ENCODE measurements at places on chromosomes 1 and 21. TPM values are rescaled to one million over a fixed set of nuclear protein-coding genes. Genes with fewer than 3 reads are reported as not detected.

GRCh38 chr1:192901500-192901899 is 92.7 kb downstream of the RGS2 start:
- H3K4me1 ChIP-seq: no peaks in the 10 kb centered on the region
- no peak overlapping the region for H3K4me3 ChIP-seq
- no peak overlapping the region for H3K27ac ChIP-seq
- H3K27me3 ChIP-seq: no peaks in the 10 kb centered on the region

Gene LCE1F
- not detected for polyA plus RNA-seq

DNA sequence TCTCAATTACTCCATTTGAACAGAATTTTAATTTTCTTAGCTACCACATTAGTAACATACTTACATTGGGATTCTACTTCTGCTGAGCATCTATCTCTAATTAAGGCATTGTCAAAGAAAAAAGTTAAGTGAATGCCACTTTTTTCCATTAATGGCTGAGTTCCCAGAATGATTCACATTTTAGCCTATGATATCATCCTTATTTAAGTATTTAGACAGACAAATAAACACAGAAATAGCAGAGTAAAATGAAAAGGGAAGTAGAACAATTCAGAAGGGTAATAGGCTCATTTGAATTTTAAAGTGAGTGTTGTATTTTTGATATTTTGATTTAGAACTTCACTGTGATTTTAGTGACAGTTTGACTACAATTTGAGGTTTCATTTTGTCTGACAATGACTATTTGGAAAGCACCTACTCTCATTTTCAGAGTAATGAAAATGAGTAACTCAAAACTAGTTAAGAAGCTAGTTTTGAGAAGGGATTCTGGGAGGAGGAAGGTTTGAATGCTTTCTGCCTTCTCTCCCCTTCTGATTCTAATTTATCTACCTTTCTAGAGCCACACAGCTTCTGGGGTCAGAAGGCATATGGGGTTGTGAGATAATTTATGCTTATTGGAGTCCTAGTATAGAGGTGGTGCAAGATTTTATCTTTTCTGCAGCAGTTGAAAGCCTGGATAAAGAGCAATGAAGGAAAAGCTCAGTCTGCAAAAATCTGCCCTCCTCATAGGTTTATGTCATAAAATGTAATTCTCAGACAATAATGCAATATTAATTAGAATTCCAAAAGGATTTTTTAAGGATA is 15.5 kb downstream of the LYPLAL1 start:
- no peaks in the 10 kb centered on the region for H3K27me3 ChIP-seq
- H3K36me3 ChIP-seq: no peaks in the 10 kb centered on the region
- peak overlapping the region; percentile 89 for H3K27ac ChIP-seq
- DNase-seq: no peak

DNA sequence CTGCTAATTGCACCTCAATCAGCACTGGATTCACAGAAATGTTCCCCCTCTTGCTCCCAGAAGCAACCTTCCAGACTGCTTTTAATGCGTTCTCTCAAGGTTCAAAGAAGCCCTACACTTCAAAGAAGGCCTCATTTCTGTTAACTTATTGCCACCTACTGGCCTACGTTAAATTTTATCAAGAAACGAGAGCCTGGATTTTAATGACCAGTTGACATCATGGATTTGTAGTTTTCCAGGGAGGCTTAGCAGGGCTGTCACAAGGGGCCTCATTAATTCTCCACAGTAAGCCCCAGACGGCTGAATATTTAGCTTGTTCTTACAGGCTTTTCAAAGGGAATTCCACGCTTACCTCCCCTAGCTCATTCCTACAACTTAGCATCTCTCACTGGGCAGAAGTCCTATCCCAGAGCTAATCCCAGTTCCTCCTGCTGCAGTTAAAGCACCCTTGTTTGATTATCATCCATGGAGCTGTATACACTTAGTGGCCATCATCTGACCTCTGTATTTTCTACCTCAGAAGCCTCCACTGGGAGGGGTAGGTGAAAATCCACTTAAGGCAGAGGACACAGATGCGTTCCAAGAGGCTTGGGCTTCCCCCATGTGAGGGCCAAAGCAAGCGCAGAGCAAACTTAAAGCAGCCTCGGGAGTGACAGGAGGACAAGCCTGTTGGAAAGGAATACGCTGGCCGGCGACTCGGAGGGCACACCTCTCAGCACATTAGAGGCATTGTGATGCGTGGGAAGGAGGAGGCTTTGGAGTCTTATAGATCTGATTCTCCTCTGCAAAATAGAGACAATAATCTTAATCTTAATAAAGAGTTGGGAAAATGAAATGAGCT is 32.2 kb upstream of the CYP4X1 start:
- H3K27ac ChIP-seq: no peak overlapping the region
- no peaks in the 10 kb centered on the region for H3K27me3 ChIP-seq
- DNase-seq: no peak
- H3K4me3 ChIP-seq: no peak overlapping the region
- no peaks in the 10 kb centered on the region for H3K36me3 ChIP-seq
- no peaks in the 10 kb centered on the region for H3K4me1 ChIP-seq

DNA sequence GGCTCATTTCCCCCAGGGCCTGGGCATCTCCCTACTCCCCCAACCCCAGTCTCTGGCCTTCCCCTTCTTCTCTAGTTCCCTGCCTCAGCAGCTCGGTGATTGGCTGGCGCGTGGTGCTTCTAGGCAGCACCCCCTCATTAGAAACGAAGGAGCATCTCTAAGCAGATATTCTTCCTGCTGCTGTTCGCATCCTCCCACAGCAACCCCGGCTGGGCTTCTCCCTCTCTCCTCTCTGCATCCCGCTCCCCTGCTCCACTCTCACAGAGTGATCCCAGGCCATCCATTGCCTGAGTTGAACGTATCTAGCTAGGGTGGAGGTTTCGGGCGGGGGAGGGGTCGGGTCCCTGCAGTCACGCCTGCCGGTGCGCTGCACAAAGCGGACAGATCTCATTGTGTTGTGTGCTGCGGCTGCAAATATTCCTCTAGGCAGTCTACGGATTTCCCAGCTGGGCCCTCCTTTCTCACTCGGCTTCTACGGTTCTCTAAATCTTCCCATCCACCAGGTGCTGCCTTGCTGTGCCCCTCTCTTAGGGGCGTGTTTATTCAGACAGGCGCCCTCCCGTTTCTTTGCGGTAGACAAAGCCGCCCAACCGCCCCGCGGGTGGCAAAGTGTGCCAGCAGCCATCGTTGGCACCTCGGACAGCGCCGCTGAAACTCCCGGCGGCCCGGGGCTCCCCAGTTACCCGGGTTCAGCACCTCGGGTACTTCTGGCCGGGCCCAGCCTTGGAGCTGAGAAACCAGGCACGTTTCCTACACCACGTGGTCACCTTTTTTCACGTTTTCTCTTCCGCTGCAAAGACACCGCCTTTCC is 2.2 kb downstream of the CACNA1E start:
- H3K4me3 ChIP-seq: no peak overlapping the region
- H3K36me3 ChIP-seq: no peaks in the 10 kb centered on the region
- H3K4me1 ChIP-seq: peaks cover 5% of the 10 kb centered on the region
- no peak overlapping the region for H3K27ac ChIP-seq

GRCh38 chr1:76402128-76402527 is 327.6 kb downstream of the ST6GALNAC3 start:
- H3K4me3 ChIP-seq: no peak overlapping the region
- no peaks in the 10 kb centered on the region for H3K36me3 ChIP-seq
- no peak for DNase-seq
- H3K27ac ChIP-seq: no peak overlapping the region

Gene CASZ1
- polyA plus RNA-seq: 2.3 TPM

- H3K4me1 ChIP-seq: no peaks in the 10 kb centered on the region
- no peaks in the 10 kb centered on the region for H3K27me3 ChIP-seq
- H3K4me3 ChIP-seq: no peak overlapping the region
- no peak for DNase-seq
Measured at GRCh38 chr1:18575620-18576019, 55.0 kb upstream of the PAX7 start.

Gene FCRLB
- polyA plus RNA-seq: 0.76 TPM

DNA sequence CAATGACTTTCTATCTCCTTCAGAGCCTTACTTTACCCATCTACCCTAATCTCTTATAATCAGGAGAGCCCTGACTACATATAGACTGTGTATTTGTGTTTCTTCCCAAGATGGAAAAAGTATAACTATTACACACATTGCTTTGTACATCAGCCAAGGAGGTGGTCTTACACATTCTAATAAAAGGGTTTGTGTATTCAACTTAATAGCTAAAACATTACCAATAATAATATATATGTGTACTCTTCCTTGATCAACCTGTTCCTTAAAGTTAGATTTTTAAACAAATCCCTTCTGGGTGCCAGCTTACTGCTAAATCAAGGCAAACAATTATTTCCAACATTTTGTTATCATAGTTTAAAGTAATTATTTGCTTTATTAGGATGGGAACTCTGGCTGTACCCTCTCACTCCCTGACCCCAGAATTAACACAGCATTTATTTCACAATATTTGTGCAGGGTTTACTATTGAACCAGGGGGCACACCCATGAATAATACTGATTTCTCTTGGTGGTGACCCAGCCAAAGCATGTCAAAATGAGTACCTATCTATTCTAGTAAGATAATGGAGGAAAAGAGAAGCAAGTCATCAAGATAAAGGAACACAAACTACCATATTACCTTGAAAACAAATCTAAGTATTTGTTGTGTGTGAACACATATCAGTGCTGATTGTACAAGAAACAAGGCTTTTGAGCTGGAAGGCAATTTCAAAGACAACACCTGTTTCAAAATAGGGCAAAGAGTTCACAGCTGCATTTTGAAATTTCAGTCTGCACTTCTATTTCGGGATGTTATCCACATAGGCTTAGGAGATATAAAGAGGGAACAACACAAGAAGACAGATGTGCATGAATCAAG is 30.1 kb upstream of the SLC45A3 start:
- no peaks in the 10 kb centered on the region for H3K36me3 ChIP-seq
- no peak for DNase-seq
- H3K4me1 ChIP-seq: peaks cover 75% of the 10 kb centered on the region
- peak overlapping the region; percentile 80 for H3K27ac ChIP-seq
- no peaks in the 10 kb centered on the region for H3K27me3 ChIP-seq

- no peak overlapping the region for H3K4me3 ChIP-seq
- DNase-seq: no peak
- no peaks in the 10 kb centered on the region for H3K4me1 ChIP-seq
- no peaks in the 10 kb centered on the region for H3K36me3 ChIP-seq
- no peak overlapping the region for H3K27ac ChIP-seq
Measured at GRCh38 chr1:205376739-205377138, 20.0 kb upstream of the KLHDC8A start.

DNA sequence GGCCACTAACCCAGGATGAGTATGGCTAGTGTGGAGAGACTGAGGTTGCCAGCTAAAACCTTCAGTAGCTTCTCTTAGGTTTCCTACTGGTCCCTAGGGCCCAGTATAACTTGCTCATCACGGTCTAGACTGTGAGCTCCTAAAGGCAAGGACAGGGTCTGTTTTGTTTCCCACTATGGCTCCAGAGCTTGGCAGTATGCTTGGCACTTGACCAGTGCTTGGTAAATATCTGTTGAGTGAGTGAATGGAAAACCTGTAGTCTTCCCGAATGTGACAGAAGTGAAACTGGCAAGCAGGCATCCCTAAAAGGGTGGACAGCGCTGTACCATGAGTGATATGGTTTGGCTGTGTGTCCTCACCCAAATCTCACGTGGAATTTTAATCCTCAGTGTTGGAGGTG is 13.1 kb upstream of the PARS2 start:
- no peak overlapping the region for H3K4me3 ChIP-seq
- no peak overlapping the region for H3K27ac ChIP-seq
- H3K36me3 ChIP-seq: no peaks in the 10 kb centered on the region
- no peaks in the 10 kb centered on the region for H3K4me1 ChIP-seq

DNA sequence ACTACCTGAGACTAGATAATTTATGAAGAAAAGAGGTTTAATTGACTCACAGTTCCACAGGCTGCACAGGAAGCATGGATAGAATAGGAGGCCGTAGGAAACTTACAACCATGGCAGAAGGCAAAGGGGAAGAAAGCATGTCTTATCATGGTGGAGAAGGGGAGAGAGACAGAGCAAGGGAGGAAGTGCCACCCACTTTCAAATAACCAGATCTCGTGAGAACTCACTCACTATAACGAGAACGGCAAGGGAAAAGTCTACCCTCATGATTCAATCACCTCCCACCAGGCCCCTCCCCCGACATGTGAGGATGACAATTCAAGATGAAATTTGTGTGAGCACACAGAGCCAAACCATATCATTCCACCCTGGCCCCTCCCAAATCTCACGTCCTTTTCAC is 4.7 kb upstream of the C21orf91 start:
- H3K4me1 ChIP-seq: peaks cover 6% of the 10 kb centered on the region
- H3K36me3 ChIP-seq: no peaks in the 10 kb centered on the region
- H3K4me3 ChIP-seq: no peak overlapping the region
- H3K27me3 ChIP-seq: no peaks in the 10 kb centered on the region

Gene CCDC27
- polyA plus RNA-seq: not detected

Gene GUCA2B
- polyA plus RNA-seq: 3.3 TPM

Gene LINGO4
- not detected for polyA plus RNA-seq

Gene ILDR2
- 0.46 TPM for polyA plus RNA-seq

Gene PPIAL4G
- polyA plus RNA-seq: not detected

DNA sequence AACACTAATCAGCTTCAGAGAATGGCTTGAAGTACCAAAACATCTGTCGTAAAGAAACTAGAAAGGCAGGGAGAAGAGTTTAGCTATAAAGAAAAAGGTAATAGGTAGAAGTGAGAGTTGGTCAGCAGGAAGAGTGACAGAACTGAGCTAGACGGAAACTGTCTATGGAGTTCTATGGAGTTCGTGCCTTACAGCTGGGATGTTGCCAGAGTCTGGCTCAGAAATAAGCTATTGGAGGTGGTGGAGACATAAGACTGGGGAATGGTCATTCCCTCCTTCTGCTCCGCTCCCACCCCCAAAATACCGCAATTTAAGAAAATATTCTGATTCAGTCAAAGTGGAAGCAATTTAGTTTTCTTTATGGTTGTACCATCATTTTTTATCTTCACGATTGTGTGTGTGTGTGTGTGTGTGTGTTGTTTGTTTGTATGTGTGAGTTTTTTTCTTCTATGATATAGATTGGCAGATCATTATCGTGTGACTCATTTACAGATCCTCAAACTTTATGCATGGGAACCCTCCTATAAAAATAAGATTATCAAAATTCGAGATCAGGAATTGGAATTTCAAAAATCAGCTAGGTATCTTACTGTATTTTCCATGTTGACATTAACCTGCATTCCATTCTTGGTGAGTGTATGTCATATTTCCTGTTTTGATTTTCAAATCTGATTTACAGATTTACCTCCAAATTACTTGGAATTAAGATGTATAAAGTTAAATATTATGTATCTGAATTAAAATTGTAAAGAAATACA is 79.0 kb downstream of the HSPA13 start:
- no peaks in the 10 kb centered on the region for H3K36me3 ChIP-seq
- H3K27ac ChIP-seq: no peak overlapping the region
- DNase-seq: no peak
- no peaks in the 10 kb centered on the region for H3K27me3 ChIP-seq
- no peak overlapping the region for H3K4me3 ChIP-seq

Gene GSTM5
- polyA plus RNA-seq: 1.4 TPM

Gene KRTAP11-1
- not detected for polyA plus RNA-seq

Gene CDA
- 38.9 TPM for polyA plus RNA-seq

Gene S100A16
- polyA plus RNA-seq: 142 TPM
